HFFc6 (cell line): ENCODE measurements at places on chromosomes 1 and 21. TPM values are rescaled to one million over a fixed set of nuclear protein-coding genes. Genes with fewer than 3 reads are reported as not detected.

DNA sequence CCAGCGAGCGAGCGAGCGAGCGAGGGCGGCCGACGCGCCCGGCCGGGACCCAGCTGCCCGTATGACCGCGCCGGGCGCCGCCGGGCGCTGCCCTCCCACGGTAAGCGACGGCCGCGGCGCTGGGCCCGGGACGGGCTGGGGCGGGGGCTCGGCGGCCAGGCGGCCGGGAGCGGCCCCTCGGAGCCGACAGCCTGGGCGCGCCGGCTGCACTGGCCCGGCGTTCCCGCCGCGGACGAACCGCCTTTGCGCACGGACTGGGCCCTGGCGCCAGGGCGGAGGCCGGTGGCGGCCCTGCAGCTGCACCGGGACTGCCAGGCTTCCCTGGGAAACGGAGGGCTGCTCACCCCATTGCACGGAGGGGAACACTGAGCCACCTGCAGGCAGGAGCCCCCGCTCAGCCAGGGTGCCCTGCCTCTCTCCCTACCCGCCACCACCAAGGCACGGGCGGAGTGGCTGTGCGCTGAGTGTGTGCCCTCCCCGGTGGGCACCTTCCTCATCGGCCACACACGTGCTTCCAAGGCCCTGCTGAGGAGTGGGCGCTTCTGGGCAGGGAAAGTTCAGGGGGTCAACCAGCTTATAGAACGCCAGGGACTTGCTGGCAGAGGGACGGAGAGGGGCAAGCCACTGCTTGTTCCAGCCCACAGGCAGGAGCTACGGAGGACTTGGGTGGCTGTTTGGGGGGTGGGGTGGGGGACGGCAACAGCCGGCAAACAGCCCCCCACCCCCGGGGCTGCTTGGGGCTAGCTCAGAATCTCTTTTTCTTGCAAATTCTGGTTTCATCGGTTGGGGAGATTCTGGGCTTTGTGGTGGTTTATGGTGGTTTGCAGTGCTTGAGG is 532 bp downstream of the CSF1 start:
- peak overlapping the region; percentile 75 for H3K27ac ChIP-seq
- H3K27me3 ChIP-seq, result no peaks in the 10 kb centered on the region; the same call in 1 of the 2 replicates
- peak overlapping the region; percentile 92 for H3K4me3 ChIP-seq
- peaks cover 2% of the 10 kb centered on the region for H3K36me3 ChIP-seq

- peak overlapping the region; percentile 95; the same call in 1 of the 2 replicates for H3K27ac ChIP-seq
- H3K4me1 ChIP-seq, result peaks cover 50% of the 10 kb centered on the region
- no peak for DNase-seq
- peaks cover 28% of the 10 kb centered on the region; the same call in 1 of the 2 replicates for H3K36me3 ChIP-seq
These were observed 35.0 kb downstream of the DHCR24 start for GRCh38 chr1:54851936-54852524.

- H3K4me1 ChIP-seq, result peaks cover 6% of the 10 kb centered on the region; the same call in 1 of the 2 replicates
- no peak overlapping the region for H3K4me3 ChIP-seq
- no peaks in the 10 kb centered on the region for H3K36me3 ChIP-seq
- DNase-seq, result no peak
These were observed 335.0 kb downstream of the TGFB2 start for GRCh38 chr1:218679988-218680748.

The CD5L gene
- total RNA-seq, result not detected in 3 replicates
